ENCODE measurements at places on chromosomes 16 and 17.

DNA sequence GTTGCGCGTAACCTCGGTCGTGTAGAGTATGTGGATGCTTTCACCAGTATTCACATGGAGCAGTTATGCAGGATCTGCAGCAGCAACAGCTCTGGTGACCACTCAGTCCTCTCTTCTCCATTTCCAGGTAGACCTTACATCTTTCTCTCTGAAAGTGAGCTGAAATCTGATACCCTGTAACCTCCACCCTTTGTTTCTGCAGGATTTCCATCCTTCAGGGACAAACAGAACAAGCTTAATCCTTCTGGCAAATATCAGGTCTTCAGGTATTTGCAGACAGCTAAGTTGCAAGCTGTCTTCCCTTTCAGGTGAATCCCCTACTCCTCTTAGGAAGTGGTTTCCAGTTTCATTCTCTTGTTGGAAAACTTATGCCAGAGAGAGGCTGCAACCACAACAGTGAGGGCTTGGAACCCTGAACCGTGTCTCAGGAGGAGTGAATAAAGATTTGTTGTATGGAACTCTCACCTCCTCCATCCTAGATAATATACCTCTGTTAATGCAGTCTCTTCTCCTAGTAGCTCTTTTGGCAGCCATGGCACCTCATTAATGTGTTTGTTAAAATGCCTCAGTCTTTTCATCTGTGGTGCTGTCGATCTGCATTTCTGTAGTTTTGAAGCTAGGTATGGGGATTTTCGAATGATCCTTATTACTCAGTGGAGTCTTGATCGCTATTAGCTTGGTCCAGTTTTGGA lies 172.5 kb downstream of the PRKCA start:
- DNase-seq = no peak

DNA sequence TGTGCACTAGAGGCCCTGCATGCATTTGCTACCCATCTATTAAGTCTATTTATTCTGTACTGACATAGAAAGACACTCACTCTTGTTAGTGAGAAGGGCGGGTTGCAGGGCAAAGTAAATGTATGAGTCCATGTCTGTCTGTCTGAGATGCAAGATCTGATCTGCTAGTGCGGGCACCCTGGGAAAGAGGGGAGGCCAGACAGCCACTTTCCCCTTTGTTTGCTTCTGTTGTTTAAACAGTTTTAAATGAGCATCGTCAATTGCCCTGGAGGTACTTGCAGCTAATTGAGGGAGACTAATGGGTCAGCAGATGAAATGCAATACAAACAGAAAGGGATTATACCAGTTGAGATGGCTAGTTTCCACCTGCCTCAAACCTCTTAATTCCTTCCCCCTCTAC lies 24.9 kb downstream of the SCNN1G start:
- no peak for DNase-seq

- DNase-seq = no peak
These were observed 7.4 kb upstream of the P2RX1 start for GRCh38 chr17:3923466-3924190.

DNA sequence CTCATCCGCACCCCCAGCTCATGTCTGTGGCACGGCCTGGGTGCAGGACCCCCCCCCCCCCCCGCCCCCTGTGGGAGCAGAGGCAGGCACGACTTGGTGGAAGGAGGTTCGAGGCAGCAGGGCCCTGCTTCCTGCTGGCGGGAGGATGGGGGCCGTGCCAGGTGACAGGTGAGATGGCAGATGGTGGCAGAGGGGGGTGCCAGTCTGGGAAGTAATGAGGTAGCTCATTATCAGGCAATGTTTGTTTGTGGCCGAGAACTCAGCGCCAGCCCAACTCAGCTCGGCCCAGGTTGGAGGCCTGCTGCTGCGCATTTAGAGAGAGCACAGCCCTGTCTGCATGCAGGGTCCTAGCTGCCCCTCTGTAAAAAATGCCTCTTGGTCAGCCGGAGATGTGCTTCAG lies 40.1 kb upstream of the JPH3 start:
- no peak for DNase-seq
